NCI-H2081 (cell line): ENCODE measurements at places on chromosomes 5 and 9.
A peak's percentile ranks its signal among the peaks of the same experiment; 100 is the strongest.

- no peak for DNase-seq
Measured at GRCh38 chr5:3029396-3029795, 277.9 kb upstream of the IRX2 start.

GRCh38 chr5:38208782-38209378 is 49.5 kb upstream of the EGFLAM start:
- peak; percentile 70 for DNase-seq

DNA sequence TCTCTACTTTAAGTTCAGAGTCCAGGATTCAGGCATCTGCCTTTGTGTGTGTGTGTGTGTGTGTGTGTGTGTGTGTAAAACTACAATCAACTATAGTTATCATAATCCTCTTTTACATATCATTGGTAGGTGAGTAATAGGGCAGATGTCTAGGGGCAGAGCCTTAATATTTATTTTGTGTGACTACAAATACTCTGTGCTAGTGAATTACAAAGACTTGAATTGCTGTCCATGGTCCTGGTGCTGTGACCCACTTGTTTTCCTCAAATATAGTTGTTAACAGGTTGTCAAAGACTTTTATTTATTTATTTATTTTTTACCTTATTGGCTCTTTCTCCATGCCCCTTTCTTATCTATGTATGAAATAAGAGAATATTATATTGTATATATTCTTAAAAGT is 196.8 kb downstream of the ANXA1 start:
- no peak for DNase-seq

DNA sequence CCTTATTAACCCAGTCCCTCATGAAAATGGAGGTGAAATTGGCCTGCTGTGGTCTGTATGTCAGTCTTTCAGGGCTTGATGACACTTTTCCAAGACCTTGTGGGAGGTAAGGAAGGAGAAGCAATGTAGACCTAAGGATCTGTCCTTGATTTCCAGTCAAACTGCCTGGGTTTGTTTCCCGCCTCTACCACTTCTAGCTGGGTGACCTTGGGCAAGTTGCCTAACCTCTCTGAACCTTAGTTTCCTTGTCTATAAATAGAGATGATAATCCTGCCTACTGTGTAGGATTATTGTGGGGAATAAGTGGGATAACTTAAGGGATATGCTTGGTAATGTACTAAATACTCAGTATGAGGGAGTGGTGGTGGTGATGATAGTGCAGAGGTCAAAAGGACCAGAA is 59.7 kb downstream of the PPARGC1B start:
- DNase-seq, result no peak

DNA sequence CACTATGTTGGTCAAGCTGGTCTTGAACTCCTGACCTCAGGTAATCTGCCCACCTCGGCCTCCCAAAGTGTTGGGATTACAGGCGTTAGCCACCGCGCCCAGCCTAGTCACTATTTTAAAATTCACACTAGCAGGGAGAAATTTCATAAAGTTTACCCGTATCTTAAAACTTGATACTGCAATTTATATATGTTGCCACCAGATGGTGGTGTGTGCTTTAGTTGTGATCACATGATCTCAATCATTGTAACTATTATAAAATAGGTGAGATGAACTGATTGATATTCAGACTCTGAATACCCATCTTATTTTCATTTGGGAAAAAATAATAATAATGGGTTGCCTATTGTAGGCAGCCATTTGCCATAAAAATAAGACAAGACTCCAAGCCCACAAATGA is 1330.4 kb upstream of the WWC1 start:
- DNase-seq, result peak; percentile 3
